NK-92 treated with Interleukin-12 subunit alpha and Interleukin-12 subunit beta, amount 100 ng/mL, for 24 hours (cell line): ENCODE measurements at places on chromosomes 16 and 17.

- DNase-seq, result no peak
Measured at GRCh38 chr17:4587803-4588202, 3.5 kb downstream of the SMTNL2 start.

DNA sequence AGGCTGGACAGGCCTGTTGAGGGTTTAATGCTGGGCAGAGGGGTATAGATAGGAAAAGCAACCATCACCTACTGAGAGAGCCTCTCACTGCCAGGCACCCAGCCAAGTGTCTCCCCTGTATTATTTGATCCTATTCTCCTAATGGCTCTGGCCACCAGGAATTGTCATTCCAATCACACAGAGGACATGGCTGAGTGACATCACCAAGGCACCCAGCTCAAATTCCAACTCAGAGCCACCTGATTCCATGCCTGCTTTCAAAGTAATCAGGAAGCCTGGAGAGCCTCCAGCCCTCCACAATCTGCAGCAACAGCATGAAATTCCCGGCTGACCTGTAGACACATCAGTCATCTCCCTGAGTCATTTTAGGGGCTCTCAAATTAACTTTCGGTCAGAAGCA is 368.9 kb upstream of the C16orf82 start:
- DNase-seq, result no peak

DNA sequence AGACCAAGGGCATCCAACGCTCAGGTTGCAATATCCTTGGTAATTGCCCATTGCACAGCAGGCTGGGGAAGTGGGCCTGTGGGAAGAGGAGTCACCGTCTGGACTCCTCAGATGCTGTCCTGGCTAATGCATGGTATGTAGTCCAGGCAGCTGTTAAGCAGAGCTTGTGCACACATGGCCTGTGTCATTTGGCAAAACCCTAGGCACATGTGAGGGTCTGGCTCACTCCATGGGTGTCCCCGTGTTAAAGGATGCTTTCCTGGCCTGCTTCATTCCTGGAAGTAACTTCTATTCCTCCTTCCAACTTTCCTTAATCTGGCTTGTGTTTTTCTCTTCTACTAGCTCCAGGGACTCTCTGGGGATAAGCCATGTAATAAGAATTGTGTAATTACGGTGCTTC is 378.0 kb upstream of the CA10 start:
- DNase-seq, result no peak

DNA sequence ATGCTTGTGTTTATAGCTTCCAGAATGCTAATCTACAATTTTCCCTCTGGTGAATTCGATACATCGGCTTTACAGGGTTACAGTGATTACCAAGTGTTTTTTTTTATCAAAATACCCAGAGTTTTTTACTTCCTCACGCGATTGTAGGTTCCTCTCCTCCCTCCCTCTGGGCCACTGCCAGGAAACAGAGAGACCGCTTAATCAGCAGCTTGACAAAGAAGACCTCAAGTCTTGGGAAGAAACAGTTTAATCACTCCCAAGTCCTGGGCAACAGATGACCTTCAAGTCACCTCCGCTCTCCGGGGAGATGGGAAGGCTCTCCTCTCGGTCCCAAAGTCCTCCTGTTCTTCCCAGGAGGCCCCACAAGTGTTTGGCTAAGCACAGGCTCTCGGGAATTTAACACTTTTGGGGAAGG is 23.5 kb downstream of the SMTNL2 start:
- no peak for DNase-seq

DNA sequence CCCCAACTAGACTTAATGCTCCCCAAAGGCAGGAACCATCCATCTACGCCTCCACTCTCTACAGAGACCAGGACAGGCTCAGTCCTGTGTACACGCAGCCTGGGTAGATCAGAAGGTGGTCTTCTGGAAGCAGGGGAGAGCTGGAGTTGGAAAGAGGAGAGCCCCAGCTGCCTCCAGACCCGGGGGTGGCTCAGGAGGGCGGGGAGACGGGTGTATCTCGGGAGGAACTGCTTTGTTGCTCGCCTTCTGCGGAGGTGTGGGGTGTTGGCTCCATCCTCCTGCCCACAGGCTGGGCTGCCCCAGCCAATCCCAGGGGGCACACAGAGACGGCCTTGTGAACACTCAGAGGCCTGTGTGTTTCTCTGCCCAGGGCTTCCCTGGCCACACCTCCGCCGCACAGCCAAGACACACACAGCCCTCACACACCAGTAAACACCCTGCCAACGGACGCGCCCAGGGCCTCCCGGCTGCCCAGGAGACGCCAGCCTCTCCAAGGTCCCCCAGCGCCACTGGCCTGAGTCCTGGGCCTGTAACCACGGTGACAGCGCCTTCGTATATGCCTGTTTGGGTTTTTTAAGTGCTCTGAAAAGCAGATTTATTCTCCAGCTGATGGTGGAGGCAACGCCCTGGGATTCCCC is 143.4 kb upstream of the CDC42EP4 start:
- DNase-seq, result no peak
